ENCODE measurements at places on chromosomes 2 and 18.

- no peak for DNase-seq
Measured at GRCh38 chr2:132605236-132606180, 64.5 kb downstream of the LYPD1 start.

DNA sequence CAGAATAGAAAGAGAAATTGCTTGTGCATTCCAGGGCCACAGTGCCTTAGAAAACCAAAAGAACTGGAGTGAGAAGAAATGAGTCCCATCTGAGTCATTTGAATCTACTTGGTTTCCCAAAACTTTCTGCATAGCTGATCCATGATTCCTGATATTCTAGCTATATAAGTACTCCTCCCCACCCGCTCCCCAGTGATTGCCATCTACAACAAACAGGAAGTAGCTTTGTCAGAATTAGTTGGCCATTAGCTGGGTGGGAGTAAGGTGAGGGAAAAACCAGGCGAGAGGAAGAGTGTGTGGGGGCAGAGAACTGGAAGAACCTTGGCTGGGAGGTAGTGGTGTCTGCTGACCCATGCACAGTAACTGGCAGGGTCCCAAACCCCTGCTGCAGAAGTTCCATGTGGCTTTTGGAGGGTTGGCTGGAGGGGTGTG is 122.1 kb downstream of the ACAA2 start:
- no peak for DNase-seq

DNA sequence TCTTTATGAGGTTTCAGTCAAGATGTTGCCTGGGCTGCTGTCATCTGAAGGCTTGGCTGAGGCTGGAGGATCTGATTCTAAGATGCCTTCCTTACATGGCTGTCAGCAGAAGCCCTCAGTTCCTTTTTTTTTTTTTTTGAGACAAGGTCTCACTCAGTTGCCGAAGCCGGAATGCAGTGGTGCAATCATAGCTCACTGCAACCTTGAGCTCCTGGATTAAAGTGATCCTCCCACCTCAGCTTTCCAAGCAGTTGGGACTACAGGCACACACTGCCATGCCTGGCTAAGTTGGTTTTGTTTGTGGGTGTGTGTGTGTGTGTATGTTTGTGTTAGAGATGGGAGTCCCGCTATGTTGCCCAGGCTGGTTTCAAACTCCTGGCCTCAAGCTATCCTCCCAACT is 13.1 kb upstream of the SLC35F5 start:
- DNase-seq = no peak

GRCh38 chr2:72605836-72606442 is 219.9 kb downstream of the EXOC6B start:
- DNase-seq = peak; percentile 4

DNA sequence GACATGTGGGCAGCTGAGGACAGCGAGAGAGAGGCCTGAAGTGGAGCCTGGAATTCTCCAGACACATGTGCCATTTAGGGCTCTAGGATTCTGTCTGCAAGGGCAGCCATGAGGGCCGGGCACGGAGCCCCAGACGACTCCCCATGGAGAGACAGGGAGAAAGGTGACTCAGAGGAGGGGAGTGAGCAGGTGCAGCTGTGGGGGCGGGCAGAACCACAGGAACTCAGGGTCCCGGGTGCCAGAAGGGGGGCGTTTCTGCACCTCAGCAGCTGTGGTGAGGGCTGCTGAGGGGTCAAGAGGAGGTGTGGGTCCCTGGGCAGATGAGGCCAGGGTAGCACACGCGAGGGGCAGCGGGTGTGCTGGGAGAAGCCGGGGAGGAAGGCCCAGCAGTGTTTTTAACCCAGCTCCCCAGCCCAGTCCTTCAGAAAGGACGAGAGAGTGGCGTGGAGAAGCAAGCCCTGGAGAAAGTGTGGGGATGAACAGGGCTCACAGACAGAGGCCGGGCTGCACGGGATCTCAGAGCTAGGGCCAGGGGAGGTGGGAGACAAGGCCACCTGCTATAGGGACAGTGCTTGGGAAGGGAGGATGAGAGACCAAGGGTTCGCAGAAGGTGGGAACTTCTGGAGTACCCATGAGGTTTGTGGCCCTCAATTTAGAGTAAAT is 7.6 kb downstream of the GPR17 start:
- no peak for DNase-seq

- no peak for DNase-seq
Measured at GRCh38 chr2:134338208-134338607, 84.3 kb downstream of the MGAT5 start.

GRCh38 chr2:233115121-233115520 is 55.0 kb downstream of the INPP5D start:
- no peak for DNase-seq

DNA sequence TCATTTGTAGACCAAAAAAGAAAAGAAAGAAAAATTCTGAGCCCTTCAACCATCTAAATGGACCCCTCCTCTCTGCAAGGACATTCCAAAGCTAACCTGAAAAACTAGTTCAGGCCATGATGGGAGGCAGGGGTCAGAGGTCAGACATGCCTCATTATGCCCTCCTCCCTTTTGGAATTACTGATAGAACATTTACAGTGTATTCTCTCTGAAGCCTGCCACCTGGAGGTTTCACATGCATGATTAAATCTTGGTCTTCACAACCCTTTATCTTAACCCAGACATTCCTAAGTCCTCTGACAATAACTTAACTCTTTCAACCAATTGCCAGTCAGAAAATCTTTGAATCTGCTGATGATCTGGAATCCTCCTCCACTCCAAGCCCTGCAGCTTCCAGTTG is 86.0 kb downstream of the SPP2 start:
- no peak for DNase-seq

GRCh38 chr2:235810252-235810651 is 316.4 kb downstream of the AGAP1 start:
- no peak for DNase-seq

DNA sequence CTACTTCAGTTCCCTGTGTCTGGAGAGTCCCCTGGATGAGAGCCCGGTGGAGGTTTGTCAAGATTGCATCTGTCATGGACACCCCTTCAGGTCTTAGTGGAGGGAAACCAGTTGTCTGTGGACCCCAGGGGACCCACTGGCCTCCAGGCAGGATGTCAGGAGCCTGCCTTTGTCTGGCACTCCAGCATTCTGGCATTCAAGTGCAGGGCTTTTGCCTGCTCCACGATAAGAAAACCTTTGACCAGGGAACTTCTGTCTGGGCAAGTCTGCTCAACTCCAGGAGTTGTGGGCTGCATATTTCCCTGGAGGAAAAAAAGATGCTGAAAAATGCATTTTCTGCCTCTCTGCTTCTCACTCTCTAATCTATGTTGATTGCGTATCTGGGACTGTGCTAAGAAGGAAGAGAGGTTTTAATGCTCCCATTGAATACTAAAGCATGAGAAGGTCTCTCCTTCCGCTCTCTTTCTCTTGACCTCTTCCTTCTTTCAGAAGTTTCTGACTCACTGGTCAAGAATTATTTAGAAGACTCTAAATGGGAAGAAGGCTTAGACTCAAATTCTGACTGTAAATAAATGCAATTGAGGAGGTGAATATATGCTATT is 104.5 kb downstream of the MMADHC start:
- DNase-seq = no peak

DNA sequence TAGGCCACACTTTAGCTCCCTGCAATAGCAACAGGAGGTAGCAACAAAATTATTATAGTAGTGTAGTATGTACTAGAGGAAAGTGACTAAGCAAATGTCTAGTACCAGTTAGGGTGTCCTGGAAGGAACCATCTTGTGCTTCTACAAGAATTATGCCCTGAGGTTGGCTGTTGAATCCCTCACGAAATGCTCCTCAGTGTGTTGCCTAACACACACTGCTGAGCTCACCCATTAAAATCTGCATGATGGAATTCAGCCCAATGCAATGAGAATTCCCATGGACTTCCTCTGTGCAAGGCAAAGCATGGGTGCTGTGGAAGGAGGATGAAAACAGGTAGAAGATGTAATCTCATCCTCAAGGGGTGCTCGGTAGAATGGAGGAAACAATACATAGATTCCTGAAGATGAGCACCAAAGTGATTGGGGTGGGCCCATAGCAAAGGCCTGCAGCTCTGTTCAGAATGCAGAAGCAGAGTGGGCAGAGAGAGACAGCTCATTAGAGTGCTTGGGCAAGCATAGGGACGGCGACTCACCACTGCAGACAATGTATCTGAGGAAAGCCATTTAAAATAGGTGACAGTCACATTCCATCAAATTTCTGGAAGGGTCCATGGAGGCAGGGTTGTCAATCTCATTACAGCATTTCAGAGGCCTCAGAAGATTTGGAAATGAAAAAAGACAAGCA is 1.2 kb upstream of the UGT1A7 start:
- DNase-seq = no peak

- DNase-seq = no peak
Measured at GRCh38 chr2:61045226-61045625, 20.4 kb upstream of the SANBR start.

GRCh38 chr2:161976917-161977316 is 97.1 kb downstream of the DPP4 start:
- DNase-seq = no peak

- no peak for DNase-seq
Measured at GRCh38 chr2:133516405-133517026, 51.7 kb downstream of the NCKAP5 start.

DNA sequence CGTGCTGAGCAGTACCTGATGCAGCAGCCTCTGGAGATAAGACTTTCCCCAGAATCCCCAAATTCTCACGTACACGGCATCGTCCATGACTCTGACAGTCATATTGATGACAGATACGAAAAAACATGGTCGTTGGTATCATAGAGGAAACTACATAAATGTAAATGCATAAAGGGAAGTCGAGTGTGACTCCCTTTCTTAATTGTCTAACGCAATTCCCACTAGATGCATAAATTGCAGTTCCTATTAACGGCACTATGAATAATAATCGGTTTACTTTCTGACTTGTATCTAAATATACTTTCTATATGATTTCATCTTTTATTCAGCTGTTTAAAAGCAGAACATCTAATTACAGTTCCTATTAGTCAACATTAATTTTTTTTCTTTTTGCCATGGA is 322.6 kb upstream of the REV1 start:
- DNase-seq = no peak

DNA sequence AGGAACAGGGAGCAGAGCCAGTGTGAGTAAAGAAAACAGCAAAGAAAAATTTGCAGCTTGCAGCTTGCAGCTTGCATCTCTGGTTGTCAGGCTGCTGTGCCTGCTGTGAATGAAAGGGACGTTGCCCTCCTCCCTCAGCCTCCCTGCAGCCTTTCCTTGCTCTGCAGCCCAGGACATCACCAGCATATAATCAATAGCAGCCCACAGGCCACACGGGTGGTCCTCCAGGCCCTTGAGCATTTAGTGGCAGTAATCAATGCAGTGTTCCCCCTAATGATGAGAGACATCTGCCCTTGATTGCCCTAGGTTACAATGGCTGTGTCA is 122.2 kb upstream of the TACR1 start:
- no peak for DNase-seq

DNA sequence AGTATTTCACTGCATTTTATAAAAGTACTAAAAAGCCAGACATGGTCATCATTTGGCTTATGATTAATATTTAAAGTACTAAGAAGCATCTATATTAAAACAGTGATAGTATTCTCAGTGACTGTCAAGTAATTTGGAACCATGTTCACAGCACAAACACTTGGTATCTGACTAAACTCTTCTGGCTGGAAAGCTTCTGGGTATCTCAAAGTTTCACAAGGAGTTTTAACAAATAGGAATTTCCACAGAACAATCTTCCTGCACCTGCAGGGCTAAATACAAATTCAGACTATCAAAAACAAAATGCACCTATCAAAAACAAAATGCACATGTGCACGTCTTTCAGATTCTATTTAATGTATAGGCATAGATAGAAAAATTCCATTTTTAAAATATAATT is 158.8 kb downstream of the L3MBTL4 start:
- DNase-seq = no peak

DNA sequence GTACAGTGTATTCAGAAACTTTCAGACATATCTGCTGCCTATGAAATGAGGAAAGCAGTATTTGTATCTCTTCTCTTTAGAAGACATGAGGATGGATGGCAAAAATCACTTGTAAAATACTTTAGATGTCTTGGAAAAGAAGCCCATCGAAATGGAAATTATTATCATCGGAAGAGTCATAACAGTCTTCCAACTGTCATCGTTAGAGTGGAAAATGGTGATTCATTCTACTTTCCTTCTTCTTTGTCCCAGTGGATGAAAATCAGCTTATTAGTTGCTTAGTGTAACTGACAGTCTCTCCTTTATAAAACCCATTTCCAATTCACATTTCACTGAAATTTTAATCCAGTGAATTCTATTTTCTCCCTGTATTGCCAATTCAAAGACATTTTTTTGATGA is 1323.7 kb upstream of the PIK3C3 start:
- DNase-seq = no peak

GRCh38 chr2:150371044-150371818 is 116.2 kb downstream of the RND3 start:
- DNase-seq = peak; percentile 24

DNA sequence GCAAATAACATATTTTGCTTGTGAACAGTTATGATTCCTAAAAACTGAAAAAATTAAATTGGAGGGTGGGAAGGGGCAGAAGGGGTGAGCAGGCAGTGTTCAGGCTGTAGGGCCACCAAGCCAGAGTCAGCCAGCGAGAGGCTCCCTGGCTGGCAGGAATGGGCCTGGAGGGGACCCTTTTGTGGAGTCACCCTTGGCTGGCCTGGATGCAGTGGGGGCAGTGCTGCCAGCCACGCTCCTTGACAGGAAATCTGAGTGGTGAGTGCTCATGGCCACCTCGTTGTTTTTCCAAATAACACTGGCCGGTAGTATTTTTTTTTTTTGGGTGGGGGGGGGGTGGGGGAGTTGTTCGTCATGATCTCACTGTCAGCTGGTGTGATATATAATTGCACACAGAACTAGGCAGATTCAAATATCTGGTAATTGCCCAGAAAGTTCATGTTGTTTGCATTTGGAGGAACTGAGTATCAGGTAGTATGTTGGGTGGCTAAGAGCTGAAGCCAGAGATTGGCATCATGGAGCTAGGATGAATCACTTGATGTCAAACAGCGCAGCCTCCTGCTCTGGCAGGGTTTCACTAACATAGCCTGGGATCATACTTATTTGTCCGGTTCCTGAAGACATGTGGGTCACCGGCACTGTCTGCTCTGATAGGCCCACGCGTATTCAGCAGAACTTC is 160.0 kb downstream of the PTGR3 start:
- no peak for DNase-seq

GRCh38 chr2:42340045-42340937 is 20.7 kb downstream of the COX7A2L start:
- DNase-seq = no peak

GRCh38 chr2:193693758-193694157 is 1499.0 kb upstream of the TMEFF2 start:
- DNase-seq = peak; percentile 43

- no peak for DNase-seq
Measured at GRCh38 chr18:59141294-59142068, 1.8 kb downstream of the SEC11C start.

- DNase-seq = peak; percentile 64
Measured at GRCh38 chr18:49814147-49814499, 790 bp upstream of the ACAA2 start.

DNA sequence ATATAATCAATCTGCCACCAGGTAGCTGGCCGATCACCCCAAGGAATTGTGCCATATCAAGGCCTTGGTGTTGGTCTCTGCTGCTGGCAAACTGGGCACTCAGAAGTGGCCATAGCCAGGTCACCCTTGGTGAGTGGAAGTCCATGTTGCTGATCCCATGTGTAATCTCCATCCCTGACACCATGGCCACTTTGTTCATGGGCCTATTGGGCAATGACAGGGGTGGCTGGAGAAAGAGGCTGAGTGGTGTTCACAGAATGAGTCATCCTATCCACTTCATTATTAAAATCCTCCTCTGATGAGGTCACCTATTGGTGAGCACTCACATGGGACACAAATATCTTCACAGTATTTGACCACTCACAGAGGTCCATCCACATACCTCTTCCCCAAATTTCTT is 26.7 kb upstream of the CD226 start:
- DNase-seq = no peak
